Natural killer cell treated with Interleukin-12 subunit alpha and Interleukin-12 subunit beta and Interleukin-15 and Interleukin-18, amount 100 ng/mL, for 72 hours (primary cell): ENCODE measurements at places on chromosomes 7 and 10.

- no peak for DNase-seq
Measured at GRCh38 chr10:11869743-11870460, 46.7 kb downstream of the PROSER2 start.

DNA sequence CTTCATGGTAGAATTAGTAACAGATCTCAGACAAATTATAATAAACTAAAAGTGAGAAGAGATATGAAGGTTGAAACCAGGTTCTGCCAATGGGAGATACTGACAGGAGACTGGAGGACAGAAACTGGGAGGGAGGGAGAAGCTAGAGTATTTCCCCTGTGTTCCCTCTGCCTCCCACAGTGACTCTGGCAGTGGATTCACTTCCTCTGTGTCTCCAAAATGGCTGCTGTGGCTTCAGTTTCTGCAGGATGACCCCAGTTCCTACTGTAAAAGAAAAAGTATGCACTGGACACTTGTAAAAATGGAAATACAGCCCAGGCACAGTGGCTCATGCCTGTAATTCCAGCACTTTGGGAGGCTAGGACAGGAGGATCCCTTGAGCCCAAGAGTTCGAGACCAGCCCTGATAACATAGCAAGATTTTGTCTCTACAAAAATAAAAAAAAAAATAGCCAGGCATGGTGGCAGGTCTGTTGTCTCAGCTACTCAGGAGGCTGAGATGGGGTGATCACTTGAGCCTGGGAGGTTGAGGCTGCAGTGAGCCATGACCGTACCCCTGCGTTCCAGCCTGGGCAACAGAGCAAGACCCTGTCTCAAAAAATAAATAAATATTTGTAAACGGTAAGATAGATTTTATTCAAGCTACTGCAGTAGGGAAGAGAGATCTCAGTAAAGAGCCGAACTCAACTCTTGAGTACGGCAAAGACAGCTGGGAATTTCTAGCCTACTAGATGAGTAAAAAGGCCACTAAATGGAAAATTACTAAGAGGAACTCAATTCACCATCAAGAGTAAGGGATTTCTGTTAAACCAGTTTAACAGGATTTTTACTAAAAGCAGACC, 156.6 kb upstream of the TRIM24 start:
- DNase-seq: no peak

DNA sequence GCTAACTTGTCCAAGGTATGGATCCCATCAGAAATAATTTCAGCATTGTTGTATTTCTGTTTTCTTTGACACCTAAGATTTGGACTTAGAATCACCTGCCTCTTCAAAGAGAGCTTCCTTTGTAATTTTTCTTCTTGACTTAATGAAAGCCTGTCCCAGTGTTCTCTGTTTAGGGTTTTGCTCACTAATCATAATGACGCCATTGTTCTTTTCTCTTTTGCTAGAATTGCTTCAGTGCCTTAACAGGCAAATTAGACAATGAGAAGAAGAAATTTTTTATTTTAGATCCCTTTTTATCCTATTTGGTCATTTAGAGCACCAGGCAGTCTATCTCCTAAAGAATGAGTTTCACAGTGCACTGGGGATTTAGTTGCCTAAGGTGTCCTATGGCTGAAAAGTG, 128.5 kb downstream of the SND1 start:
- DNase-seq: no peak

DNA sequence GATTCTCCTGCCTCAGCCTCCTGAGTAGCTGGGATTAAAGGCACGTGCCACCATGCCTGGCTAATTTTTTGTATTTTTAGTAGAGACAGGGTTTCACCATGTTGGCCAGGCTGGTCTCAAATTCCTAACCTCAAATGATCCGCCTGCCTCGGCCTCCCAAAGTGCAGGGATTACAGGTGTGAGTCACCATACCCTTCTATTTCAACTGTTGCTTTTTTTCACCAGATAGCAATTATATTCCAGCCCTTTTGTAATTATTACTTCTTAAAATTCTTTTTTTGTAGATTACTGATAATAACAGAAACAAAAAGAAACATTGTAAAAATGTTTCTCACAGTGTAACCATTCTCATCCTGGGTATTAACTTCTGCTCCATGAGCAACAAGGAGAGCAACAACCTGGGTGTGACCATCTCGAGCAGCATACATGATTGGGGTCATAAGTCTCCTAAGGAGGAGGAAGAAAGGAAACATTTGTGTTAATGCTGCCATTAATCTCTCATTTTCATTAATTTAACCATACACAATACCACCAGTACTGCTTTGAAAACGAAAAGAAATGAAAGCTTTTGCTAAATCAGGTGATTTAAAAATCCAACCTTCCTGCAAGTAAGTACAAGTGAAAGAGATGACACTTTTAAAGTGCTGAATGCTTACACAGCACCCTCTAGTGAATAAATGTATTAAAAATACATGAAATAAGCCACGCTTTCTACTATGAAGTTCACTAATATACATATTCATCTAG, 41.8 kb downstream of the ASZ1 start:
- DNase-seq: no peak

DNA sequence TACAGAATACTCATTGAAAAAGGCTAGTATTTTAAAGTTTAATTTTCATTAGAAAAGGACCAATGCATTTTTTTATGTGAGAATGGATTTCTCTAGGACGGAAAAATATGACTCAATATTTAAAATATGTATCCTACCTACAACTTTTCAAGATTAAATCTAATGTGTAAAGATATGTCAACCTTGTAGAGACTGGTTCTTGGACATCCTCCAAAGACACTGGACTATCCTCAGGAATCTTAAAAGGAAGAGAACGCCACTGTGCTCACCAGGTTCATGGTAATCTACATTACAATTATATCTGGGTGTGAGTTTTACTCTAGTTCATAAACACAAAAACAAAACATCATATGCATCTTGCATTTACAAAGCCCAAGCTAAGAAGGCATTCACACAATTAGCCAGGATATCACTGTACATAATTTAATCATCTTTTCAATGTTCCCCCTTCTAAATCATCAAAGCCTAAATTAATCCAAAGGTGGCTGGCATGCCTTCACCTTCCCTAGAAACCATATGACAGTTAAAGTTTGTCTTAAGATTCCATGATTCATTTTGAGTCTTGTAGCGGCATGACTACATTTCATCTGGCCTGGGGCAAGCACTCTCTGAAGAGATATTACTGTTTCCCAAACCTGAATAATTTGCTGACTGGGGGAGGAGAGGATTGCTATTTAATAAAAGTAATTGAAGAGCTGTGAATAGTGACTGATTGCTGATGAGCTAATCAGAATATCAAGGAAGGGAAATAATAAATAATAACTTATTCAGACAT, 12.0 kb downstream of the SGCE start:
- no peak for DNase-seq

GRCh38 chr10:683448-684071, 5.9 kb downstream of the DIP2C start:
- no peak for DNase-seq

- no peak for DNase-seq
Measured at GRCh38 chr7:36906956-36907635, 182.8 kb upstream of the AOAH start.

DNA sequence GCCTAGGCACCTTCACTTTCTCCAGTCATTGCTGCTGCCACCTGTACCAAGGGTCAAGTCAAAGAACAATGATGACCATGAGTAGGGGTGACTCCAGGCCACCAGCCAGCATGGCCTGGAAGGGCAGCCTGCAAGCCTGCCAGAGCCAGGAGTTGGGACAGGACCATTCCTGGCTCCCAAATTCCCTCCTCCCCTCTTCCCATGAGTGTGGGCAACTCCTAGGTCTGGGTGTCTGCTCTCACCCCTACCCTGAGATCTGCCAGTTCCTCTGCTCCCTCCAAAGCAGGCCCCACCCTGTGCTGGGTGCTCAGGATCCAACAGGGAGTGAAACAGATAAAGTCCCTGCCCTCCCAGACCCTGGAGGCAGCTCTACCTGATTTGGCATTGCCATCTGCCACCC, 125.8 kb upstream of the NANOS1 start:
- DNase-seq: no peak

GRCh38 chr7:77327067-77327931, 88.8 kb downstream of the GSAP start:
- no peak for DNase-seq

DNA sequence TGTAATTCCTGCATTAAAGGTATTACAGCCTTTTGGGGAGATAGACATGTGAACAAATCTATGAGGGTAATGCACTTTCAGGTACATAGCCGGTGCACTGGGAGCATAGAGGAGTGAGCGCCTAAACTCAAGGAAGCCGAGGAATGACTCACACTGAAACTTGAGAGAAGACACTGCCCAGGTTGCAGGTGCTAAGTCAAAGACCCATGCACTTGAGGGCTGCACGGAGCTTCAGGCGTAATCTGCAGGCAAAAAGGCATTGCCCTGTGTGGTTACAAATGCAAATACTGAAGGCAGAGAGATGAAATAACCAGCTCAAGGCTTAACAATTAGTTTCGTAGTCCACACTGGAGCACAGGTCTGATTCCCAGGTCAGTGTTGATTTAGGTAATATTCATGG, 51.0 kb upstream of the OSBPL3 start:
- DNase-seq: no peak
